Stimulated activated CD4-positive, alpha-beta T cell treated with anti-CD3 and anti-CD28 coated beads, Interleukin-15, amount 100 ng/mL, for 1 hour (primary cell): ENCODE measurements at places on chromosomes 4 and X.

- DNase-seq: no peak
Observed at GRCh38 chr4:55255179-55255578, 90.9 kb upstream of the SRD5A3 start.

GRCh38 chr4:139465922-139466321 is 12.0 kb downstream of the RAB33B start:
- no peak for DNase-seq

- DNase-seq: no peak
Observed at GRCh38 chrX:7062276-7062675, 85.2 kb upstream of the STS start.

DNA sequence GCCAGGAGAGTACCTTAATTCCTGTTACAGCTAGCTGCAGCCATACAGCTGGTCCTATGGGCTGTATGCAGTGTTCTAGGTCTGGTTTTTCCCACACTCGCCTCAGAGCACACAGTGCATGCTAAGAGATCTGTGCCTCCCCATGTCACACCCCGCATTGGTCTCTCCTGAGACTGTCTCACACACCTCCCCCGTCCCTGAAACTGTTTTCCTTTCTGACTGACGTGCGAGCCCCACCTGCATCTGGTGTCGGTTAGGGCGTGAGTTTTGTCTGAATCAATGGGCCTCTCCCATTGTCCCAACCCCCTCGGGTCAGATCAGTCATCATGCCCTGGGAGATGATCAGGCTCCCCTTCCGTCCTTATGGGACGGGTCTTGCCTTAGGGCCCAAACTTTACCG is 3.4 kb upstream of the UGT8 start:
- DNase-seq: no peak

- no peak for DNase-seq
Observed at GRCh38 chr4:20431543-20431951, 179.8 kb downstream of the SLIT2 start.

DNA sequence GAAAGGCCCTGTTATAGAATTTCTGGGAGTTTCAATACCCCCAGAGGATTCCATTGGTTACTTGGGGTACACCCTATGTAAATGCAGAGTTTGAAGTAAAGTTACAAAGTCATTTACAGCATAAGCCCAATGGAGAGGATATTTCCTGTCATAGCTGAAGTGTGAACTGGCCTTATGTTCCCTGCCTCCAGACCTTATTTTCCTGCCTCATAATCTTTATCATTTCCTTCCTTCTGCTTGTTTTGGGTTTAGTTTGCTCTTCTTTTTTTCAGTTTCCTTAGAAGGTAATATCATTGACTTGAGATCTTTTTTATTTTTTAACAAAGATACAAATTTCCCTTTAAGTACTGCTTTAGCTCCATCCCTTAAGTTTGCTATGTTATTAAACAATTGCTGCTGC is 85.4 kb downstream of the PPEF1 start:
- no peak for DNase-seq

- DNase-seq: no peak
Observed at GRCh38 chrX:3520458-3520857, 174.0 kb upstream of the MXRA5 start.

- no peak for DNase-seq
Observed at GRCh38 chr4:51923343-51923742, 80.4 kb downstream of the DCUN1D4 start.

GRCh38 chr4:57147335-57148060 is 37.3 kb upstream of the IGFBP7 start:
- DNase-seq: no peak

- no peak for DNase-seq
Observed at GRCh38 chrX:17542123-17542522, 167.1 kb downstream of the NHS start.

GRCh38 chrX:23616361-23616760 is 50.9 kb upstream of the PRDX4 start:
- no peak for DNase-seq

DNA sequence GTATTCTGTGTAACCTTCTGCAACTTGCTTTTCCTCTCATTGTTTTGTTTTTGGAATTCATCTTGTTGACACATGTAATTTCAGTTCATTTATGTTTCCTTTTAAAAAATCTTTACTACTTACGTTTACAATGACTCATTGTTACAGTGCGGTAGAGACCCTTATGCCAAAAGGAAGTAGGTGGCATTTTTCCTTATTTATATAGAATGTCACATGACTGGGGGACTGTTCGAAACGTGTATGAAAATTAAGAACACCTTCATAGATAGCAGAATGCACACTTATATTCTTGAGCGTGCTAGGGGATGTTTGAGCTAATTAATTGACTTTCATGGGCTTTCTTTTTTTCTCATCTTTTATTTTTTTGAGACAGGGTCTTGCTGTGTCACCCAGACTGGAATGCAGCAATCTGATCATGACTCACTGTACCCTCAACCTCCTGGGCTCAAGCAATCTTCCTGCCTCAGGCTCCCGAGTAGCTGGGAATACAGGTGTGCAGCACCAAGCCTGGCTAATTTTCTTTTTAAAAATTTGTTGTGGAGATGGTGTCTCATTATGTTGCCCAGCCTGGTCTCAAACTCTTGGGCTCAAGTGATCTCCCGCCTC is 7.3 kb downstream of the REPS2 start:
- no peak for DNase-seq

- DNase-seq: no peak
Observed at GRCh38 chrX:124455966-124456365, 109.6 kb downstream of the SH2D1A start.

DNA sequence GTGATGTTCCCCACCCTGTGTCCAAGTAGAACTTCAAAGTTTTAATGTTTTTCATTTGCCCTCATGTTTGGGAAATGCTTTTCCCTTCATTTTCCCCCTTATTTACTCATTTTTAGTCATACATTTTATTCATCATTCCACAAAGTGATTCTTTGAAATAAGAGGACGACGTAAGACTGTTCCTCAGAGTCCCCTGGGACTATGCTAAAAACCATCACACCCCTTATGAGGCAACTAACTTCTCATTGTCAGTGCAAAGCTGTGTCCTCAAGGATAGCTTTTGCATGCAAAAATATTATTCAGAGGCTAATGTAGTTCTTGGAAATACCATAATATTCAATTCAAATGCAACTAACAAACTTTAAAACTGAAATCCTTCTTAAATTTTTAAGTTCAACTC is 14.8 kb upstream of the ADGRG2 start:
- no peak for DNase-seq

- no peak for DNase-seq
Observed at GRCh38 chrX:69431420-69431819, 72.7 kb upstream of the NALF2 start.

DNA sequence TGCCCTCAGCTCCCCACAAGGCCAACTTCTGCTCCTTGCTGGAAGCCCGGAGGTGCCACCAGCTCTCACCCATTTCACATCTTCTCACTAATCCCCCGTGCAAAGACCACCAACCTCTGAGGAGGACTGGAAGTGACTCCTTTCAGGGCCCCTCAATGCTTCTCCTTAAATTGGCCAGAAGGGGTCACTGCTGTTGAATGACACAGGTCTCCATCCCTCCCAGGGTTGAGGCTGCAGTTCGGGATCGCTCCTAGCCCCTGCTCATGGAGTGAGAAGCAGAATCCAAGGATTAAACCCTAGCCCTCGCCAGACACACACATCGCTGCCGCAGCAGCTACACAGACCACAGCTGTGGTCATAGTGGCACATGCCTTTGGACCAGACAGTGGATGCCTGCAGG is 279.5 kb upstream of the TAPT1 start:
- DNase-seq: no peak

DNA sequence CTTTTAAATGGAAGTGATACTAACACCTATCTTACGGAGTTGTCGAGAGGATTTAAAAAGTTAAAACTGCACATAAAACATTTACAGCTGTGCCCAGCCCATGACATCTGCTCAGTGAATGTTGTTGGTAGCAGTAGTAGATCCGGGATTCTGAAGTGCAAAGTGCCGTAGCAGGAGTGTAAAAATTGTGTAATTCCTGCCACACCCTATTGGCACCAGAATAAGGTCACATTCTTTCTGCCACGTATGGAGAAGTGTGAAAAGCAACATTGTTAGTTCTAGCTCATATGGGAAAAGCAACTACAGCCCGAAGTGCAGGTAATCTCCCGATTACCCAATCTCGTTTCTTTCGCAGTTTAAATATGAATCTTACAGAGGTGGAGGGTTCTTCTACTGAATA is 31.2 kb downstream of the PRIMPOL start:
- DNase-seq: no peak

- no peak for DNase-seq
Observed at GRCh38 chr4:184364100-184364921, 110.0 kb downstream of the IRF2 start.

DNA sequence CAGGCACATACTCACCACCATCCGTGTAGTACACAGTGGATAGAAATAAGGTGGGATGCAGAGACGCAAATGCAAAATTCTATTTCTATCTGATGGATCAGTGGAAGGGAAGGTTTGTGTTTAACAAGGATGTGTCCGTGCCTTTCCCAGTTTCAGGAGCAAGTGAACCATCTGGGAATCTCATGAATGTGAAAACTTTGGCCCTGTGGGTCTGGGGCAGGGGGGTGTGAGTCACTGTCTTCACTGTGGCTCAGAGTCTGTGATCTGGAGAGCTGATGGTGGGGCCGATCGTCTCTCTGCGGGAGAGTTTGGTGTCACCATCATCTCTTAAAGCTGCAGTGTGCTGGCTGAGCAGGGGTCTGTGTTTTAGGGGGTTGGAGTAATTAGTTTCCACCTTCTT is 179.3 kb upstream of the STS start:
- no peak for DNase-seq

DNA sequence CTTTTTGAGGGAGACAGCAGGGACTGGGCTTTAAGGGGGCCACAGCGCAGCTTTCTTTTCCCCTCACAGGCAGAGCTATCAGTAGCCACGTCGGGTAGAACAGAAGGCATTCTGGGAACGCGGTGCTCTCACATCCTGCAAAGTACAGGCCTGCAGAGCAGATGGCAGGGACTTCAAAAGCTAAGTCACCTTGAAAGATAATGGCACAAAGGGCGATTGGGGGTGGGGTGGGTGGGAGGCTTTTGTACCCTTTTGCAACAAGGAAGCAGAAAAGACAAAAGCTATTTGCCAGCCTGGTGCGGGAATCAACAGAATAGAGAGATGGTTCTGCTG is 93.9 kb downstream of the PHKA2 start:
- no peak for DNase-seq

- DNase-seq: no peak
Observed at GRCh38 chr4:146059151-146059550, 116.4 kb upstream of the LSM6 start.

GRCh38 chr4:39453738-39454137 is 5.0 kb downstream of the RPL9 start:
- no peak for DNase-seq

- DNase-seq: no peak
Observed at GRCh38 chrX:1248331-1249061, 20.1 kb upstream of the CSF2RA start.
